ENCODE measurements at places on chromosomes 6 and 20.

DNA sequence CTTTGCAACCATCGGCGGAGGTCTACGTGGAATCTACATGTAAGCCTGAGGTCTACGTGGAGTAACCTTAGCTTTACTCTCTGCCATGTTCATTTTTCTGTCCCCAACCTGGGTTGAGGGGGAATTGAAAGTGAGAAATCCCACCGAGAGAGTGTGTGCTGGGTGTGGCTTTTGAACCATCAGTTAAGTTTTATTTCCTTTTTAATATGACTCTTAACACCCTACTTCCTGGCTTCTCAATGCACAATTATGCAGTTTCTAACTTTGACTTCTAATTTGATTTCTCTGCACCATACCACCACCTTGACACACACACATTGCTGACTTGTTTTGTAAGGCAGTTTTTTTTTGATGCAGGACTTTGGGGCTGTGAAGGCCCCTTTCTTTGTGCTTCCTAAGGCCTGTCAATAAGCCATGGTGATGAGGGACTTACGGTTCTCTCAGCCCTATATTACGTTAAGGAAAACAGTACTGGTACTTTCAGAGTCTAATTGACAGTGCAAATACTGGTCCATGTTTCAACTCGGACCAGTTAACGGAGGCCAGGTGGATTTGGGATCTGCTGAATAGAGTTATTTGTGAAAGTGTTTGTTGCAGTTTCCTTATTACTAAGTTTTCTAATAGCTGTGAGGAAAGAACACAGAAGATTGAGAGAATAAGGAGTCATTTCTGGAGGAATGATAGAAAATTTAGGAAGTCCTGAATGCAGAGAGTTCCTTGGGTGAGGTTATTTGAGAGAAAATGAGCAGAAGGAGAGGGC lies 206.5 kb downstream of the JARID2 start:
- ATAC-seq: no peak

DNA sequence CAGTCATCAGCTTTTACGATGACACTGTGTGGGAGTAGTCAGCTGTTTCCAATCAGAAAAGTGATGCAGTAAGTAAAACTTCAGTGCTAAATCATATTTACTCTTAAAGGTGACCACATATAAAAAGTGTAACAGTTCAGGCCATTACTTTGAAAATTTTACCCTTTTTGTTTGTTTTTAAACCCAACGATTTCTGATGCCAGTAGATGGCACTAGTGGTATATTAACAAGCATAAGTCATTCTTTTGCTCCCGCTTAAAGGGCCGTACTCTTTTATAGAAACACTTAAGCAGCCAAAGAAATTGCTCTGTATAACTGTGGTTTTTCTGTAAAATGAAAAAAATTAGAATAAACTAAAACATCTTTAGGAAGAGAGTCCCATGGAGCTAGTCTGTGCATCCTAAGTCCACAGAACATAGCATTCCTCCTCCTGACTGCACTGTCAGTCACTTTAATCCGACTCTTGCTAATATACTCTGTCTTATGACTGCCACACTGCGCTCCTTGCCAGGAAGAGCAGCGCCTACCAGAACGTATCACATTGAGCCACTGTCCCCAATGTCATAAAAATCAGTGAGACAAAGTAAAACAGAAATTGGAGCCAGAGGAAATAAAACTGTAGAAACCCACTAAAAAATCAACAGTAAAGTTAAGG lies 25.0 kb downstream of the HEBP2 start:
- ATAC-seq: peak; percentile 42

- ATAC-seq: no peak
Observed at GRCh38 chr20:49694450-49695071, 19.1 kb downstream of the B4GALT5 start.

GRCh38 chr6:105397987-105398386 lies 4.9 kb downstream of the PREP start:
- ATAC-seq: no peak

GRCh38 chr6:28081486-28081751 lies 1.1 kb downstream of the ZNF165 start:
- ATAC-seq: peak; percentile 14

GRCh38 chr6:139528471-139528870 lies 154.0 kb upstream of the CITED2 start:
- no peak for ATAC-seq

DNA sequence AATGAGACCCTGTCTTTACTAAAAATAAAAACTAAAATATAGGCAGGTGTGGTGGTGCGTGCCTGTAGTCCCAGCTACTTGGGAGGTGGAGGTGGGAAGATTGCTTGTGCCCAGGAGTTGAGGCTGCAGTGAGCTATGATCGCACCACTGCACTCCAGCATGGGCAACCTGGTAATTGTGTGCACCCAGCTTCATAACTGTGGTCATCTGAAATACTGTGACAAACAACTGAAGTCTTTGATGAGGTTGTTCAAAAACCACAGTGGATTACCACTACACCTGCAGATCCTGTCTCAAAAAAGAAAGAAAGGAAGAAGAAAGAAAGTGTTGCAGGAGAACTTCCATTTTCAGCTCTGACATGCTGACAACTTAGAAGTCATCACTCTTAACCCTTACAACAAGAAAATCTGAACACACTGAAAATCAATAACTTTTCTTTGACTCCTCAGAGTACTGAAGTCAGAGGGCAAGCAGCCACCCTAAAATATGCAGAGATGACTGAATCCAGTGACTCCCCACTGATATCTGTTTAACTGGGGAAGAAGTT lies 13.8 kb upstream of the ZBP1 start:
- no peak for ATAC-seq

GRCh38 chr6:107917451-107918375 lies 40.3 kb downstream of the SEC63 start:
- no peak for ATAC-seq

GRCh38 chr6:72699159-72699558 lies 77.3 kb downstream of the KCNQ5 start:
- ATAC-seq: no peak

DNA sequence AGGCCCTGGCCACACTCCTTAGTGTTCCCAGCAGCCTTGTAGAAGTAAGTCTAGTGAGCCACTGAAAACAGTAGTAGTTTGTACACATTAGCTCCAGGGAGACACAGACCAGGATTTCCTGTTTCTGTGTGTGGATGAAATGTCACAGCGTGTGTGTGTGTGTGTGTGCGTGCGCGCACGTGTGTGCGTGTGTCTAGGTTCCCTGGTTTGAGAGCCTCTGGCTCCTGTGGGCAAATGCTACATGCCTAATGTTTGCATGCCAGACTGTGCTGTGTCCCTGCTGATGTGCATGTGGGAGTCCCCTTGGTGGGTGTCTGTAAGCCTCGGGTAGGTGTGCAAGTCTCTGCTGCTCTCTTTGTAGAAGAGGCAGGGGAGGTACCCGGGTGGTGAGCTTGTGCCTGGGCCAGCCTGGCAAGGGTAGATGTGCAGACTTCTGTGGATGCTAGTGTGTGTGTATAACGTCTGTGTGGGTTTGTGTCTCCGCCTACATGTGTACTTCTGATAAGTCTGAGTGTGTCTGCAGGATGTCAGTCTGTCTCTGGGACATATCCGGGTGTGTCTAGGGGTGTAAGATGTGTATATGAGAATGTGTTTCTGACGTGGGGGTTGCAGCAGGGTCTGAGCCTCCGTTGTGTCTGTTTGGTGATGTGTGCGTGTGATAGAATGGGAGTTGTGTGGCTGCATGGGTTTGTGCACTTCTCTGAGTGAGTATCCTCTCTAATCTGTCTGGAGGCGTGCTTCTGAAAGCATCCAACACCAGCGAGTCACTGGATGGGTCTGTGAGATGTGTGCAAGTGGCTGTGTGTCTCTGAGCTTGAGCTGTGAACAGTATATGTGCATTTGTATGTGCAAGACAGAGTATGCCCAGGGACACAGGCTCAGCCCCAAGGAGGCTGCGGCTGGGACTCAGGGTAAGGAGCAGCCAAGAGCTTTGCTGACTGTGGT lies 19.0 kb upstream of the TLDC2 start:
- no peak for ATAC-seq

DNA sequence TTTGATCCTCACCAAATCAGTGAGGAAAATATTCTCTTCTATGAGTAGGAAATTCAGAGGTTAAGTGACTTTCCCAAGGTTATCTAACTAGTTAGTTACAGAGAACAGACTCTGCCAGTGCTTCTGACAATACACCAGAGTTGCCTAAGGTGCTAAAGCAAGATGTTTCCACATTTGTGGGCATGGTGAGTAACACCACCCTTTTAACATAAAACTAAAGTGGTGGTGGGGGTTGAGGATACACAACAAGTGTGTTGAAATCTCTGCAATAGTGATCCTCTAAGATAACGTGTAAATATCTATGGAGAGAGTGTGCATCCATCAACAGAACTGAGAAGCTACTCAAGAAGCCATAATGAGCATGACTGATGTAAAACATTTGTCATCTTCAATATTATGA lies 11.7 kb downstream of the VNN2 start:
- no peak for ATAC-seq

- ATAC-seq: no peak
Observed at GRCh38 chr6:78268591-78269452, 598.5 kb upstream of the IRAK1BP1 start.

DNA sequence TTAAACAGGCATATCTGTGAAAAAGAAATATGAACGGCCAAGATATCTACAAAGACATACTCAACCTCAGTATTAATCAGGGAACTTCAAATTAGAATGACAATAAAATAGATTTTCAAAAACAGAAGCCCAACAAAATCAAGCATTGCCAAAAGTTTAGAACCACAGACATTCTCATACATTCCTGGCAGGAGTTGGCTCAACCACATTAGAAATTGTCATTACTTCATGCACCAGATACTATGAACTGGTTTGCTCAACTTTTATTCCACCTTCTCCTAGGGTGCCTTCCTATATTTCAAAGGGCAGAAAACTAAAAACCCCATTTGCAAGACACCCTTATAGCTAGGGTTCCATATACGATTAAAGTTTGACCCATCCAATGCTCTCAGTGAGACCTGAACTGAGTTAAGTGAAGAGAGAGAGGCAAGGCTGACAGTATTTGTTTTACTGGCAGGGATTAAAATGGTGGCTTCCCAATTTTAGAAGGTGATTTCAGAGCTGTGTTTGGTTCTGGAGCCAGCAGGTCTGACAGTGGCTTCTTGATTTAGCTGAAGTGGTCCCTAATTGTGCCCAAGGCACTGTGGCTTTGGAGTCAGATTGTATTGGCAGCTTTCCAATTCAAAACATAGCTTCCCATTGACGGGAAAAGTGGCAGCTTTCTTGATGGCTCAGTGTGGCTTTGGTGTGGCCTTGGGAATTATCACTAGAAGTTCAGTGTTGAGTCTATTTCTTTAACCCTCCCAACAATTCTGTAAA lies 77.1 kb upstream of the CDYL start:
- ATAC-seq: no peak

- ATAC-seq: no peak
Observed at GRCh38 chr6:133392641-133393040, 151.5 kb downstream of the EYA4 start.

- no peak for ATAC-seq
Observed at GRCh38 chr6:162074641-162075275, 652.8 kb downstream of the PRKN start.

GRCh38 chr20:38139977-38140753 lies 24.9 kb downstream of the TGM2 start:
- ATAC-seq: no peak

- ATAC-seq: no peak
Observed at GRCh38 chr20:59648466-59649070, 44.2 kb downstream of the PHACTR3 start.

GRCh38 chr20:19986419-19986818 lies 30.7 kb upstream of the NAA20 start:
- peak; percentile 81 for ATAC-seq

DNA sequence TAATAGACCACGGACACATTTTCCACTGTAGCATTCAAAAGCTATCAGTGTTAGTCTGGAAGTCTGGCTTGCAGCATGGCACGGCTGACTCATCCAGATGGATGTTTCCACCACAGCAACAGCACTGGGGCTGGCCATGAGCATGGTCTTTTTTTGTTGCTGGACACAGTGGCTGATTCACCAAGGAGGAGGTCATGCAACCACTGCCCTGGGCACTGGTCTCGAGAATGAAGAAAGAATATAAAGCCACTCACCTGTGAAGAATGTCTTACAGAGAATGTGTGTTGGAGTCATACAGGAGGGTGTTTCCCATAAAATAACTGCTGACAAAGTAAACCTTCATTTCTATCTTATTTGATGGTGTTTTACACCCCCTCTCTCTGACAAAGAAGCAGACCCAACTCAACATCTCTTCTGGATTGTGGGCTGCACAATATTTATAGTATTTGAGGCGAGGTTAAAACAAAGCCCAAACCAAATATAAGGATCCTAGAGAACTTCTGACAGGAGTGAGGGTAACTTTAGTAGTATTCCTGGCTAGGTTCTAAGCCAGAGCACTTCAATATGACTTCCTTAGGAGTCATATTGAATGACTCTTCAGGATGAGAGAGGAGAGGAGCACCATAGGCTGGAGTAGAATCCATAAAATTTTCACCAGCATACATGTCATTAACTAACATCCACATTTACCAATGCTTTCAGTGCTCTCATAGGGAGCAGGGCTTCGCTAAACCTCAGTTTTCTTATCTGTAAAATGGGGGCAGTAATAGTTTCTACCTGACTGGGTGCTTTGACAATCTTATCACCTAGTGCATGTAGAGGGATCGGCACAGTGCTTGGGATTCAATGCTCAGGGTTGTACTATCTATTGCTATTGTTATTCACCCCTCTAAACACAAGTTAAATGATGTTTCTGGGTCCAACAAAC lies 121.4 kb downstream of the KIF13A start:
- ATAC-seq: peak; percentile 90

DNA sequence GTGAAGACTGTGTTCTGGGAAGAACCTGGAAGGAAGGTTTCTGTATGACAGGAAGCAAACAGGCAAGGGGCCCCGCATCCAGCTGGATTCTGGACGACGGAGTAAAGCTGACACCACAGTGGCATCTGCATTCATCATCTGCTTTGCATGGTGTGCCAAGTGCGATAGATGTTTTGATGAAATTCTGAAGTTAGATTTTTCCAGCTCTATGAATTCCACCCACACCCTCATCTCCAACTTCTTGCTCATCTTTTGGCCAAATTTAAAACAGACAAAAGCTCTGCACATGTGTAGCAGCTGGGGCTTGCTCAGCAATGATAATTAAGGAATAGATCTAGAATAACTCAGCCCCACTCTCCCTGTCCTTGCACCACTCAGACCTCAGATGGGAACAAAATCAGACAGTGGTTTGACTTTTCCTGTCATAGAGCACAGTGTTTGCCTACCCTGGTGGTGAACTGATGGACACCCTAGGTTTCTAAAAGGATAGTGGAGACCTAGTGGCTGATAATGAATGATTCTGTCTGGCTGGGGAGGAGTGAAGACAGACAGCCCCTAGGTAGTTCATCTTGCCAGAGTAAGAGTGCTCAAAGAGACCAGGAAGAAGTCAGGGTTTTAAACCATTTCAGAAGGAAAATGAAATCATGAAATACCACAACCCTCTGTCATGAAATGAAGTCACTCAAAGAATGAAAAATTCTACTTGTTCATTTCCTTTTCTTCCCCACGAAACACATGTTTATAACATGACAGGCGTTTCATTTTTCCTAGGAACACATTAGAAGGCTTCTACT lies 85.8 kb downstream of the BCAS1 start:
- ATAC-seq: peak; percentile 87

GRCh38 chr6:25315194-25316177 lies 36.3 kb downstream of the CARMIL1 start:
- no peak for ATAC-seq
